ENCODE measurements at places on chromosomes 6 and 20.
A peak's percentile ranks its signal among the peaks of the same experiment; 100 is the strongest.

DNA sequence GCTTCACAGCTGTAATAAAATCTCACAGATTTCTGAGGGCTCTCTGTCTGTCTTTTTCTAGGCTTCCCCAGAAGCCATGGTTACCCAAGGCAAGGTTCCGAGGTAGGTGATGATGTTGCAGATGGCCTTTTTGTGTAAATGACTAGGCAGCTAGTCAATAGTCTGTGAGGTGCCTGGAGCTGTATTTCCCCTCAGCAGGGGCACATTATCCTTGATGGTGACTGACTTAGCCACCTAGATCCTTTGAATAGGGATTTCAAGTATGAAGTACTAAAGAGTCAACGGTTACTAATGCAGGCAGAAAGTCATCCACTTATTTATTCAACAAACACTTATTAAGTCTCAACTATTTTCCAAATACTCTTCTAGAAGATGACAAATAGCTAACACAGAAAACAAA, 49.3 kb upstream of the L3MBTL3 start:
- DNase-seq = no peak

GRCh38 chr20:1867495-1868260, 27.5 kb upstream of the SIRPA start:
- DNase-seq = no peak

DNA sequence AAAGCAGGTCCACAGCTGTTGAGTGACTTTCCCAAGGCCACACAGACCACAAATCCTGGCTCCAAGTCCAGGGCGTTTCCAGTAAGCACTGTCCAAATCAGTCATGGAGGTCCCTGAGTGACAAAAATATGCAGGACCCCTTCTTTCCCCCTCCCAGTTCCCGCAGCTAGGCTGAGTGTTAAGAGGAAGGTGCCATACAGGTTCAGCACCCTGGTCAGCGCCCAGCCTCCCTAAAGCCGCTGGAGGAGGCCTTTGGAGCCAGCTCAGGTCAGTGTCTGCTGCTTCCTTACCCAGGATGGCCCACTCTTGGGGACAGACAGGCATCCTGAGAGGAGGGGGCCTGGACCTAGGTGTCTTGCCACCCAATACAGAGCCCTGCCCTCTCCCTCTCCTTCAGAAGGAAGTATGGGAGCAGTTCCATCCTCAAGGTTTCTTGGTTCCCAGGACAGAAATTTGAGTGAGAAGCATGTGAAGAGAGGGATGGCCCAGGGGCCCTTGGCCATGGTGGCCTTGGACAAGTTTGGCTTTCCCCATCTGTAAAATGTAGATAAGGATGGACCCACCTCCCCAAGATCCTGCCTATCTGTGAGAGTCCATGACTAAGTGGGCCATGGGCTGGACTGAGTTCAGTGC, 13.2 kb downstream of the TMEM74B start:
- peak; percentile 40 for DNase-seq

GRCh38 chr20:51093240-51093763, 70.4 kb upstream of the KCNG1 start:
- no peak for DNase-seq

GRCh38 chr20:54622333-54623295, 147.2 kb downstream of the DOK5 start:
- DNase-seq = peak; percentile 43

DNA sequence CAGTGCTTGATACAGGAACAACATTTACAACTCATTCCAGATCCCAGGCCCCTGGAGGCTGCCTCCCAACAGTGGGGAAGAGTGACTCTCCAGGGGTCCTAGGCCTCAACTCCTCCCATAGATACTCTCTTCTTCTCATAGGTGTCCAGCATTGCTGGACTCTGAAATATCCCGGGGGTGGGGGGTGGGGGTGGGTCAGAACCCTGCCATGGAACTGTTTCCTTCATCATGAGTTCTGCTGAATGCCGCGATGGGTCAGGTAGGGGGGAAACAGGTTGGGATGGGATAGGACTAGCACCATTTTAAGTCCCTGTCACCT, 4.2 kb downstream of the PIM1 start:
- no peak for DNase-seq

- peak; percentile 93 for DNase-seq
Measured at GRCh38 chr20:41005361-41005729, 23.3 kb upstream of the TOP1 start.

DNA sequence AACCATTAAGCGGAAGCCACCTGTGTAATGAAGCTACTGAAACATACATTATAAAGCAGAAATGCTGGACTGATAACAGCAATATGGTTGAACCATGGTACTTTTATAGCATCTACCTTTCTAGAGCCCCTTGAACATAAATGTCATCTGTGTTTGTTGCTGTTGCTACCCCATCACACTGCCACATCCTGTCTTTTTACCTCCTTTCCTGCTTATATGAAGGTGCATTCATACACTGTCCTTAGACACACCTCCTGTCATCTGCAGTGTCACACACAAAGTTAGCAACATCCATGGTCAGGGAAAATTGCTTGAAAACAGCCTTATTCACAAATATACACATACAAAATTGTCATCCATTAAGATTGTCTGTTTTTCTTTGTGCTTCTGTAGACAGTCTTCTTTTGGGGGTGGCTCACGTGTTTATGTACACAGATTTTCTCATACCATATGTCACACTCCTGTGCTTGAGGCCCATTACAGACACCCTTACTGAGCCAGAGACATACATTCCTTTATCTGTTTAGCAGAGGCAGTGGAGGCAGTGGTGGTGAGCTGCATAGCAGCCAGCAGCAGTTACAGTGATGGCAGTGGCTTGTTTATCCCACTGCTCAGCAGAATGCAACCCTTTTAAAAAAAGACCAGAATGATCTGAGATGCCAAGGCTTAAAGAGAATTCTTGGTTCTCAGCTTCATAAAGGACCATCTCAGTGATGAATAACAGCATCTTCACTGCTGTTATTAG, 25.9 kb downstream of the C6orf62 start:
- DNase-seq = no peak

DNA sequence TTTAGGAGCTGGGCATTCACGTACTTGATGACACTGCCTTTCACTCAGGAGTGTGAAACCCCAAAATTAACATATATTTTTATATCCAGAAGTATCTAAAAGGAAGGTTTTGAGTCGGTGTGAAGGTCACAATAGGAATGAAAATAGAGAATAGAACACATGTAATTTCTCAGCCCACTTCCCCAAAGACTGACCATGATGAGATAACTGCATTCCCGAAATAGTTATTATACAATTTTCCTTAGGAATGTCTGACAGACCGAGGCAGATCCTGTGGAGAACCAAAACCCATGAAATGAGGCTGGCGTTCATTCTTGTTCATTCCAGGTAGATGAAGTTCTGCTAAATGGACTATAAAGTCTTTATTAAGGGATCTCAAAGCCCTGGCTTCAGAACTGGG, 10.3 kb downstream of the NSFL1C start:
- no peak for DNase-seq

- DNase-seq = no peak
Measured at GRCh38 chr20:56094228-56094627, 88.9 kb upstream of the CBLN4 start.

GRCh38 chr6:117817499-117817898, 89.6 kb upstream of the SLC35F1 start:
- no peak for DNase-seq

GRCh38 chr20:37759761-37760209, 66.0 kb downstream of the CTNNBL1 start:
- no peak for DNase-seq

GRCh38 chr20:3670511-3670910, 7.3 kb upstream of the GFRA4 start:
- no peak for DNase-seq

GRCh38 chr6:49462599-49462926, 490 bp downstream of the MMUT start:
- DNase-seq = no peak

GRCh38 chr6:33430334-33430733, 10.5 kb downstream of the SYNGAP1 start:
- no peak for DNase-seq

DNA sequence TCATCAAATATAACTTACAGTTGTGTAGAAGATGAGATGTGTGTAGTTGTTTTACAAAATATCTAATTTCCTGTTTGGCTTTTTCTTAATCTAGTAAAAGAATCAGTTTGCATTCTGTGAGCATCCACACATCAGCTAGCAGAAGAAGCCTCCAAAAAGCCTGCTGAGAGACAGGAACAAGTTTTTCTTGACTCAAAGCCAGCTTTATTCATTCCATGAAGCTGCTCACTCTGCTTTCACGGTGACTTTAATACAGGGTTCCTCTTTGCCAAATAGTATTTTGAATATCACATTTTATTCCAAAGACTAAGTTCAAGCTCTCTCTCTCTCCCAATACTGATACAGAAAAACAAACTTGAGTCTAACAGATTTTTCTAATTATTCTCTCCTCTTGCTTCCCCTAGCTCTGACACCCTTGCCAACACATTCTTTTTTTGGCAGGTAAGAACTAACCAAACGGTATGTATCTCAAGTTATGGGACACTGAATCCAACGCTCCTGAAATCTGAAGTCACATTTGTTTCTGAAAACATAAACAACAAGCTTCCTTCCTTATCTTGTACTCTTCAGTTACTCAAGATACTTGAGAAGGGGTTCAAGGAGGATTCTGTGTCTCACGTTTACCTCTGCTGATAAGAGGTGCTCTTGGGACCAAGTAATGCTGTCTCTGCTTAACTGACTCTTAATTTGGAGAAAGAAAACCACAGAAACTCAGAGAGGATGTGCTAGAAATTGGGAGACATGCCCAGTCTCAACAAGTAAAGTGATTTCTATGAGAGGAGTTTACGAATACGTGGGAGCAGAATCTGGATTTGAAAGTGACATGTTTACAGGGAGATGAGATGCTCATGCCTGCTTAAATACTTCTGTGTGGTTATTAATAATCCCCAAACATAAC, 184.2 kb upstream of the SPTLC3 start:
- DNase-seq = no peak

DNA sequence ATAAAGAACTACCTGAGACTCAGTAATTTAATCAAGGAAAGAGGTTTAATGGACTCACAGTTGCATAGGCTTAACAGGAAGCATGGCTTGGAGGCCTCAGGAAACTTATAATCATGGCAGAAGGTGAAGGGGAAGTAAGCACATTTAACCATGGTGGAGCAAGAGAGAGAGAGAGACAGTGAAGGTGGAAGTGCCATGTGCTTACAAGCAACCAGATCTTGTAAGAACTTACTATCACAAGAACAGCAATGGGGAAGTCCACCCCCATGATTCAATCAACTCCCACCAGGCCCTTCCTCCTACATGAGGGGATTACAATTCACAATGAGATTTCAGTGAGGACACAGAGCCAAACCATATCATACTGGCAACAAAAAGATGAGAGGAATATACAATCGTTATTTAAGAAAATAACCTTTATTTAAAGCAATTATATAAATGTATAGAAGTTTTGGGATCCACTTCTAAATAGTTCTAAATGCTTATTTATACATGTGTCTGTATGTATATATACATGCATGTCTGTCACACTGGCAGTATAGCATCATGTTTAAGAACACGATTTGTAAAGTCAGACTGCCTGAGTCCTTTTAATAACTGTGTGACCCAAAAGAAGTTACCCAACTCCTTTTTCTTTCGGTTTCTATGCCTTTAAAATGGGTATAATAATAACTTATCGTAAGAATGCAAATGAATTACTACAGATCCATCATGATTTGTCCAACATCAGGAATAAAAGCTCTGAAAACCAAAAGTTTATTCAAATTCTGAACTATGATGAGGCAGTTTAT, 255.7 kb upstream of the THEMIS start:
- DNase-seq = no peak

- no peak for DNase-seq
Measured at GRCh38 chr6:124682751-124683150, 279.5 kb upstream of the RNF217 start.

DNA sequence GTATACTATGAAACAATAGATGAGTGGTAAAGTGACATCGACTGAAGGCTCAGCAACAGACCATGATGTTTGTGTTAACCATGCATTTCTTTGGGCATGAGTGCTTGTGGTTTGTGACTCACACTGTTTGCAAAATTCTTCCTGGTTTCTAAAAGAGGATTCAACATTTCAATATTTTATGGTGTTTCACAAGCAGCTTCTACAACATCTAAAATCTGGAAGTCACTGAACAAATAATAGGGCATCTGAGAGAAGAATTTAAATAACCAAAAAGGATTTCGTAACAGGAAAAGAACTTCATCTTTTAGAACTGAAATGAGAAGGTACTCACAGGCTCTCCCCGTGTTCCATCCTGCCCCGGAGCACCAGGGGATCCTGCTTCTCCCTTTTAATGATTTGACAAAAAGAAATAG, 146.2 kb downstream of the COL21A1 start:
- DNase-seq = peak; percentile 26

DNA sequence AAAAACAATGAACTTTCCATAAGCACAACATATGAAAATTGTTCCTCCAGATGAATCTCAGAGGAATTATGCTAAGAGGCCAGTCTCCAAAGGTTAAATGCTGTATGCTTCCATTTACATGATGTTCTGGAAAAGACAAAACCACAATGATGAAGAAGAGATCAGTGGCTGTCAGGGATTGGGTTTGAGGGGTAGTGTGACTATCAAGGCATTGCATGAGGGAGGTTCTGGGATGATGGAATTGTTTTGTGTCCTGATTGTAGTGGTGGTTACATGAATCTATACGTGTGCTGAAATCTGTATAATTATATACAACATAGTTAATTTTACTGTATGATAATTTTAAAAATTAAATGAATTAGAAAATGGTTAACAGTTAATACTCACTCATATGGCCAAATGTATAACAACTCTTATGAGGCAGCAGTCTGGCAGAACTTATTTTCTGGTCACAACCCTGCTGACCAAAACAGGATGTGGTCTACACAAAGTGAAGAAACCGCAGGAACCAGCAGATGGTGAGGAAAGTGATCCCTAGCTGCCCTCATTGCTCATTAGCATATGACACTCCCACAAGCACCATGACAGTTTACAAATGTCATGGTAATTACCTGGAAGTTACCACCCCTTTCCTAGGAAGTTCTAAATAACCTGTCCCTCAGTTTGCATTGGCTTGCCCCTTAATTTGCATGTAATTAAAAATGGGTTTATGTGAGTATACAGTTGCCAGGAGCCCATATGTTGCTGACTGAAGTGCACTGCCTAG, 31.9 kb downstream of the NSFL1C start:
- peak; percentile 64 for DNase-seq

- no peak for DNase-seq
Measured at GRCh38 chr20:42461965-42462593, 727.6 kb downstream of the PTPRT start.

- DNase-seq = peak; percentile 42
Measured at GRCh38 chr6:81401970-81402690, 350.4 kb downstream of the TENT5A start.

DNA sequence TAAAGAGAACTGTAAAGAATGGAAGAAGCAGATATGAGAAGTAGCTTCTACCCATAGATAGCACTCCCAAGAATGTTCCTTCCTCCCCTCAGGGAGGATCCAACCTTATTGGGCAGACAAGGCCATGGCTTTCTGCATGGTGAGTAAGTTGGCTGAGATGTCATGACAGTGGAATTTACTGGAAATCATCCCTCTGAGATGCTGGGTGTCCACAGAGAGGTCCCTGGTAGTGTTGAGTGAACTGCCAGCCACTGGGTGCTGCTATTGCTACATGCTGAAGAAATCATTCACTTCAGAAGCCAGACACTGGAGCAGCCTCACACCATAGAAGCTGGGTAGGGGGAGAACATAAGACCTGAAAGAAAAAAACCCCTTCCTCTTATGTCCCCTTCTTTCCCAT, 46.4 kb upstream of the FERMT1 start:
- peak; percentile 29 for DNase-seq

GRCh38 chr6:70110126-70111022, 192.5 kb downstream of the COL9A1 start:
- DNase-seq = no peak

- no peak for DNase-seq
Measured at GRCh38 chr6:9467741-9468140, 947.1 kb downstream of the TFAP2A start.

Measured in COLO829 (cell line).